ENCODE measurements at places on chromosomes 2 and 18.

DNA sequence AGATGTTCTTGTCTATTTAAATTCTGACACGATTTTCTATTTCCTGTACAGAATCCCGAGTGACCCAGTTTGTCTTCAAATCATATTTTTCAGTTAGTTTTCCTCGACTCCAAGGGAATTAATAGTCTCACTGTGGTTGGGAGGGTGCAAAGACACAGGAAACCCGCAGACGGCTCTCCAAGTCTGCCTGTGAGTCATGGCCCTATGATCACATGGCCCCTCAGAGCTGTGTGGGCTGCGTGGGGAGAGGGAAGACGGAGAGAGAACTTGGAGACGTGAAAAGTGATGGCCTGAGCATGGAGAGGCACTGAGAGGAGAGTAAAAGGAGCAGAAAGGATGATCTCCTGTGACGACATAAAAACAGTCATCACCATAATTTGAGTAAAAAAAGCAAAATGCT lies 989.9 kb downstream of the DCDC2C start:
- no peak for DNase-seq

DNA sequence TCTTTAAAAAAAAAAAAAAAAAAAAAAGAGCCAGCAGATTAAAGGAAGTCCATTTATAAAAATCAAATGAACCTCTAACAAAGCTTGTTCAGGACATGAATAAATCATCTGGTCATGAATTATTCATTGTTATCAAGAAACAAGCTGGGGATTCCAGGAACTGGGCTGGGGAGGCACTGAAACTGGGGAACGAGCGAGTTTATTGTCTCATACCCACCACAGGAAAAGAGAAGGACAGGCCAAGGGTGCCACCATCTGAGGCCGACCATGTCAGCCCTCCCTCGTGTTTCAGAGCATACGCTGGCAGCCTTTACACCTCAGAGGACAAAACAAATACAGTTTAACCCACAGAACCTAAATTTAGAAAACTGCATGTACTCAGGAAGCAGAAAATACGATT lies 164.2 kb downstream of the VWC2L start:
- DNase-seq, result no peak

- DNase-seq, result no peak
Measured at GRCh38 chr2:96088340-96089335, 27.7 kb downstream of the ADRA2B start.

GRCh38 chr2:223032187-223033142 lies 19.5 kb upstream of the KCNE4 start:
- no peak for DNase-seq

- DNase-seq, result no peak
Measured at GRCh38 chr2:44010266-44010665, 14.5 kb upstream of the LRPPRC start.

GRCh38 chr18:71998547-71999097 lies 545.5 kb downstream of the CBLN2 start:
- no peak for DNase-seq

- DNase-seq, result peak; percentile 22
Measured at GRCh38 chr2:204234879-204235278, 298.3 kb downstream of the ICOS start.

DNA sequence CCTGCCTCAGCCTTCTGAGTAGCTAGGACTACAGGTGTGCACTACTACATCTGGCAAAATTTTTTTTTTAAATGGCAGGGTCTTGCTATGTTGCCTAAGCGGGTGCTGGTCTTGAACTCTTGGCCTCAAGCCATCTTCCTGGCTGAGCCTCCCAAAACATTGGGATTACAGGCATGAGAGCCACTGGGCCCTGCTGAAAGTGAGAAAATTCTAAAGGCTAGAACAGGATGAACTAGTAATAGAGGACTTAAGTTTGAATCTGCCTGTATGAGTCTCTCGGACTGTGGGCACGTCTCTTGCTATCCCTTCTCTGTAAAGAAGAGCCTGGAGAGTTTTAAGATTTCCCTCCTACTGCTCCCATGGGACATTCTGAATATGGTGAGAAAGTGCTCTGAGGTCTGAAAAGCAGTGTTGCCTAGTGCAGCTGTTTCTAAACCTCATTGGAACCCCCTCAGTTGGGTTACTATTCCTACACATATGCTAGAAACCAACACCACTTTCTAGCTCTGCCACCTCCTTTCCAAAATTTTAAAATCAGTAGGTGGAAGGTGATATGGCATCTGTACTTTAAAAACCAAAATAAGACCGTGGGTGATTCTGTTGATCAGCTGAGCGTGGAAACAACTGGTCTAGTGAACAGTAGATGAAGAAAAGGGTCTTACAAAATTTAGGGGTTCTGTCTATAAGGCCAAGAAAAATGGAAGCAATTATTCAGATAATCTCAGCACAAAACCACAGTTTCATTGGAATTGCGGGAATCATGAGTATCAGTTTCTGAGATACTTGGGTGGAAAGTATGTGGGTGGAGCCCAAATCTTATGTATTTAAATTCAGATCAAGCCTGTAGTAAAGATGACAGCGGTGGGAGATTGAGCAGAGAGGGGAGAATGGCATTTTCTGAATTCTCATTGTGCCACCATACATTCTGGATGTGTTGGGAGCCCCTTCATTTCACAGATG lies 259.8 kb upstream of the CXCR4 start:
- DNase-seq, result no peak

DNA sequence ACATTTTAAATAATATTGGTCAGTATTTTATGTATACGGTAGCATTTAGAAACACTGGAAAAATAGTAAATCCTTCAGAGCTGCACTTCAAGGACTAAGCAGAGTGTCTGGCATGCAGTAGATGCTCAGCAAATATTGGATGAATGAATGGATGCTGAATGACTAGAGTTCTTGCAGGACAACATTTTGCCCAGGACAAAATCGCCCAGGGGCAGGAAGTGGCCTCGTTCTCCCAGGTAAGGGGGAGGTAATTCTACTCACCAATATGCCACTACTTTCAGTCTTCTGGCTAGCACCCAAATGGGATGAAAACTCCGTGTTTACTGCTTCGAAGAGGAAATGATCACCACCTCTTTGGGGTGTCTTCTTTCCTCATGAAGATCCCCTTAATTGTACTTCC lies 4.0 kb upstream of the DGUOK start:
- DNase-seq, result no peak

- DNase-seq, result no peak
Measured at GRCh38 chr2:136195226-136195625, 77.3 kb upstream of the CXCR4 start.

- no peak for DNase-seq
Measured at GRCh38 chr2:222136106-222136630, 162.6 kb downstream of the PAX3 start.

DNA sequence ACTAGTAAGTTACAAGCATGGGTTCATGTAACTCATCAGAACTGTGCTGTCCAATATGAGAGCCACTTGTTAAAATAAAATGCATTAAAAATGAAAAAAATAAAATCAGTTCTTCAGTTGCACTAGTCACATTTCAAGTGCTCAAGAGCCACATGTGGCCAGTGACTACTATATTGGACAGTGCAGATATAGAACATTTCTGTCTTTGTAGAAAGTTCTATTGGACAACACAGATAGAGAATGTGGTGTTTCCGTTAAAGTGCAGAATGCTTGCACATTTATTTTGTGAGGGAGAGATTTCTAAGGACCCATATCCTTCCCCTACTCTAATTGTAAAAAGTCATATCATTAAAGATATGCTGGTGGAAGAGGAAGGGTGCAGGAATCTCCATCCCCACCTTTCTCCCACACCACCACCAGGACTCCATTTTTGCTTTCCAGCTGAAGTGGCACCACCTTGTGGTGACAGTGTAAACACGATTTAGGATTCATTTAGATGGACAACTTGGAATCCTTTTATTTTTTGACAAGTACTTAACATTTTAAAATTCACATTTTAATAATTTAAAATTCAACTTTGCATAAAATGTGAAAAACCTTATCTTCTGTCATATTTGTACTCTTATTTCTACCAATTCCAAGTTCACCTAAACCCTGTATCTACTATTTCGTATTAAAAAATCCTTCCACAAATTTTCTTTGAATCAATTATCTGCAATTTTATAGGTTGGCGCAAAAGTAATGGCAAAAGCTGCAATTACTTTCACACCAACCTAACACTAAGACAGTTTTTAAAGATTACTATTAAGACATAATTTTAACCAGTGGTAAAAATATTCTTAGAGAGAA lies 9.4 kb upstream of the CD302 start:
- peak; percentile 73 for DNase-seq

GRCh38 chr2:23292024-23292423 lies 93.0 kb upstream of the KLHL29 start:
- peak; percentile 37 for DNase-seq

DNA sequence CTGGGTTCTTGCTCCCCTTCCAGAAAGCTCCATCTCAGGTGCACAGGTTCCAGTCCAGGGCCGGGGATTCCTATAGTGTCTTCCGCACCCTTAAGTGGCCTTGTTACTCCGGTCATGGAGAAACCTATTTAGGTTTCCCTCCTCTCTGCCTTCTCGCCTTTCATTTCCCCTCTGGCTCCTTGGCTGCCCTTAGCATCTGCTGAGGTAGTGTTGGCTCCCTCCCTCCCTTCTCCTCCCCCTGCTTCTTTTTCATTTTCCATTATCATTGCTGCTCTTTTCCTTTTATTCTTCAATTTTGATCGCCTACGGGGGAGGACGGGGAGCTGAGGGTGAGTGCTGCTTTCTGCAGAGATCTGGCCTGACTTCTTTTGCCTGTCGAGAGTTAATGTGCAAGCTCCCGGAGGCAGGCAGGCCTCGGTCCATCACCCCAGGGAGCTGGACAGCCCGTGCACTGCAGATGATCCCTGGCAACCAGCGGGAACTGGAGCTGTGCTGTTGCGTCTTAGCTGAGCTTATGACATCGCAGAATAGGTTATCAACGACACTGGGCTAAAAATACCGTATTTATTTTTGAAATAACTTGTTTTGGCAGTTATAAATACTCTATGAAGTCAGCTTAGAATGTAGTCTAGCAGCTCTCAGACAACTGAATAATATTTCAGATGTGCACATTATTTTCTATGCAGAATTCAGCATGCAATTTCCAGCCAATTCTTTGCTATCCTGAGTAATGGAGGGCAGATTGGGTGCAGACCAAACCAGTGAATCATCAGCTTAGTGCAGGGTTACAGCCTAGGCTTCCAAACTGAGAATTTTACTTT lies 141.9 kb downstream of the SLC4A3 start:
- no peak for DNase-seq

- DNase-seq, result no peak
Measured at GRCh38 chr18:48527461-48527860, 11.4 kb upstream of the CTIF start.

- no peak for DNase-seq
Measured at GRCh38 chr18:49666045-49666775, 104.4 kb downstream of the LIPG start.

DNA sequence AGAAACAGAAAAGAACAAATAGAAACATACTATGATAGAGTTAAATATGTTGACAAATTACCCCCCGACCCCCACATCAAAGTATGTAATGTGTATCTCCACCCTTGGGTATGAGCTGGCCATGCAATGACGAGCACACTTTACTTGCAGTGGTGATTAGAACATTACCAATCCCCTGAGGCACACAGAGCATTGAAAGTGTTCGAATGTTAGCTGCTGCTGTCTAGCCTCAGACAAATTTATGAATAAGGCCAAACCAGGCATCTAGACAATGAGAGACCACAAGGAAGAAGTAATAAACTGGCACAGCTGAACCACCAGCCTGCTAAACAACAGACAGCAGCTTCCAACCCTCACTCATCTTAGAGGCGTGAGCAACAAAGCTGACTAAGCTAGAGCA lies 380.5 kb downstream of the DSEL start:
- no peak for DNase-seq

DNA sequence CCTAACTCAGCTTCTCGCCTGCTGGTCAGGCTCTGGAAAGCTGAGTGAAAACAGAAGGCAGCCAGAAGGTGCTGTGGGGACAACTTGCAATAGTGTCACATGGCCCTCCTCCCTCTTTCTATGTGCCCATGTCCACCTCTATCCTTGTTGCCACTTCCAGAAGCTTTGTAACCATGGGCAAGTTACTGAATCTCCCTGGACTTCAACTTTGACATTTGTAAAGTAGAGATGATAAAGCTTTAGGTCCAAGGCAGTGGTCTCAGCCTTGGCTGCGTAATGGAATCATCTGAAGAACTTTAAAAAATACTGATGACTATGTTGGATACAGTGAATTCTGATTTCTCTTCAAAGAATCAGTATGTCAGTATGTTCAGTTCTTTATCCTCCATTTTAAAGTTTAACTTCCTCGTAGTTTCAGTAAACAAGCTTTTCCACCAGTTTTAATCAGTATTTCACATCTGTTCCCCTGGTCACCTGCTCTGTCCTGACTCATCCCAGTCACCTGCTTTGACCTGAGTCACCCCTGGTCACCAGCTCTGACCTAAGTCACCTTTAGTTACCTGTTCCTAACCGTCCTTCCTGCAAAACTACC lies 245.2 kb upstream of the STON1 start:
- peak; percentile 13 for DNase-seq

GRCh38 chr18:48161191-48161910 lies 230.9 kb upstream of the SMAD2 start:
- DNase-seq, result peak; percentile 78

GRCh38 chr2:237432484-237433092 lies 18.6 kb upstream of the COL6A3 start:
- DNase-seq, result peak; percentile 68
